Stimulated activated CD8-positive, alpha-beta memory T cell treated with anti-CD3 and anti-CD28 coated beads, Interleukin-15, amount 100 ng/mL, for 4 hours (primary cell): ENCODE measurements at places on chromosomes 5 and 9.

DNA sequence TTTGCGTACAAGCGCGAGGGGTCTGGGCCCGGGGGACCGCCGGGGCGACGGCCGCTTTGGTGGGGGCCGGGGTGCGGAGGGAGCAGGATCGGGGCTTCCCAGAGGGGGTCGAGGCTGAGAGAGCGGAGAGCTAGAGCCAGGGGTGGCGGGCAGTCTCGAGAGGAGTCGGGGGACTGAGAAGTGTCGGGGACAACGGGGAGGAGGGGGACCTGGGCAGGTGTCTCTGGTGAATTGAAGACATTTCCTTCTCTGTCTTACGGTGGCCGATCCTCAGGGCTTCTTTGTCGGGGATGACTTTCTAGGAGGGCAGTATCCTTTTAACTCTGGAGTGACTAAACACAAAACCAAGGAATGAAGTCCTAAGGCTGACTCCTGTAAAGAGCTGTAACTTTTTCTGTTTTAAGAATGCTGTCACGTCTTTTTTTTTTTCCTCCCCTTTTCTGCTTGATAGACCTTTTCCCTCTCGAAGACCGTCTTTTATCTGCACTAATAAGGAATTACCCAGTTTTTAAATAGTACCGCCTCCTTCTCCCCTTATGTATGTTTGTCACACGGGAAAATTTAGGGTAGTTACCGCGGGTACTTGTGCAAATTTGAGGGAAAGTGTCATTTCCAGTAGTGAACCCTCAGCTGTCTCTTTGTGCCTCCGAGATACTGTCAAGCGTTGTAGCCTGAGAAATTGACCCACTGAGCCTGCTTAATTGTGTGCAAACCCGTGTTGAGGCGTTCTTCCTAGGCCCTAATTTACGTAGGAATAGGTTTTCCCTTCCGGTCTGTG lies 822 bp downstream of the DENND4C start:
- DNase-seq = no peak

- no peak for DNase-seq
Observed at GRCh38 chr9:7336356-7337065, 463.1 kb downstream of the DMAC1 start.

- DNase-seq = no peak
Observed at GRCh38 chr9:100196215-100196614, 97.2 kb downstream of the INVS start.

DNA sequence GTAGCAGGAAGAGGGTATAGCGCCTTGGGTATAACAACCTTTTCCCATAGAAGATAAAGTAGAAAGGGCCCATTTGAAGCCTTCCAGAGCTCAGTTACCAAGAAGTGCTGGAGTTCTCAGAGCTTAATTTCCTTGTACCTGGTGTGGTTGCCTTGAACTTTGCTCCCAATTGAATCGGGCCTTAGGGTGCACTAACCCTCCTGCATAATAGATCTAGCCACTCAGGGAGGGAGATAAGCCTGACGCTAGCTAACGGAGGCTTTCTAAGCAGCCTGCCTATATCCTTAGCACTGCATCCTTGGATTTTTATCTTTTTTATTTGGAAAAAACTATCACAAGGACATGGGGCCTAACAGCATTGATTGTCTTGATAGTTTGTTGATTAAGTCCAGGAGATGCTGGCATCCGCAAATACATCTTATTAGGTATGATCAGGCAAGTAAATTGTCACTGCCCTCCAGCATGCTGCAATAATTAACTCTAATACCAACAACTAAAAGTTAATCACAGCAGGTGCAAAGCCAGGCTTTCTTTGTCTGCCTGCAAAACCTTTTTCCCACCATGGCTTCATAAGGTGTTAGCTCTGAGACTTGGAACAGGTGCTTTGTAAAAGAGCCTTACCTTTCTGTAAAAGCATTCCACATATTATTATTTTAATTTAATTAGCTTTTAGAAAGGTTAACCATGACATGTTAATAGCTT lies 199.4 kb downstream of the SREK1 start:
- no peak for DNase-seq

DNA sequence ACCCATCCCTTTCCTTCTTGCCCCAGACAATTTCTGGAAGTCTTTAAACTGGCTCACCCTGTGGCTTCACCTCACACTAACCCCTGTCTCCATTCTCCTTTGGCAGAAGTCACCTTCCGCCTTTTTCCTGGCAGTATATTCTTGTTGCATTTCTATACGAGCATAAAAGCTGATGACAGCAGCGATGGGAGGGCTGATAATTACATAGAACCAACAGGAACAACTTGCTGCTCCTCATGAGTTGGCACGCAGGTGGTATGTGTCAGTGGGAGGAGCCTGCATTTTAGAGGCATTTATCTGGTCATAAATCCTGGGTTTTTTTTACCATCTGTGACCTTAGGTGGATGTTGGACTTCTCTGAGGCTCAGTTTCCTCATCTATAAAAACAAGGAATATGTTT lies 61.4 kb upstream of the CKMT2 start:
- no peak for DNase-seq

- DNase-seq = no peak
Observed at GRCh38 chr5:160565376-160565775, 143.7 kb downstream of the PTTG1 start.

DNA sequence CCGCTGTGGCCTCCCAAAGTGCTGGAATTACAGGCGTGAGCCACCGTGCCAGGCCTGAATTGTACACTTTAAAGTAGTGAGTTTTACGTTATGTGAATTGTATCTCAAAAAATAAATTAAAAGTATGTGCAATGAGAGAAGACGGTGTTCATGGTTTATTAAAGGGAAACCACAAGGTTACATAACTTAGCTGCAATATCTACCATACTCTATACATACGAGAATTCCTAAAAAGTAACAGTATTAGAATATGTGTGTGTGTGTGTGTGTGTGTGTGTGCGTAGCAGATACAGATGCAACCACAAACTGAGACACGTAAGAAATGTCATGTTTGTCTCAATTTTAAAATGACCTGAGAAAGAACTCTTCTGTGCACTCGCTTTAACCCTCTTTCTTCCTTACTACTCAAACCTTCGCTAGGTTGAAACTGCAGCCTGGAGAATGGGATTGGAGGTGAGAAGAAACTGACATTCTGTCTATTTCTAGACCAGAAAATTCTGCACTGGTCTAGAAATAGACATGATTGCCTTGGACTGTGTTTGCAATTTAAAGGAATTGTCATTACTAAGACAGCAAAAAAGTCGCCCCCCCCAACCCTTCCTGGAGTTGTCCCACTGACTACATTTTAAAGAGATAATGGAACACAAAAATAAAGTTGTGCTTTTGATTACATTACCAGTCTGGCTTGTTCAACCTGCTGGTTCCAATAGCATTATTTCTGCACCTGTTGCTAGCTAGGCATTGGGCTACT lies 167.0 kb downstream of the RGS3 start:
- DNase-seq = no peak

GRCh38 chr5:155258161-155258560 lies 244.6 kb downstream of the KIF4B start:
- no peak for DNase-seq

- no peak for DNase-seq
Observed at GRCh38 chr5:75330404-75330803, 6.6 kb upstream of the HMGCR start.
